ENCODE measurements at places on chromosomes 6 and 20. TPM values are rescaled to one million over a fixed set of nuclear protein-coding genes. Genes with fewer than 3 reads are reported as not detected.
A peak's percentile ranks its signal among the peaks of the same experiment; 100 is the strongest.

The IMPG1 gene
- total RNA-seq = not detected

The GJA1 gene
- 47.8 TPM for total RNA-seq

The TFEB gene
- total RNA-seq = 50.7 TPM

The RNF39 gene
- total RNA-seq = 1.3 TPM

The TUBB2B gene
- 34.2 TPM for total RNA-seq

The EPPIN gene
- not detected for total RNA-seq

The PCSK2 gene
- 0.22 TPM for total RNA-seq

The SLC2A10 gene
- total RNA-seq = 7.1 TPM

The ZSCAN23 gene
- 5.5 TPM for total RNA-seq

The CLVS2 gene
- not detected for total RNA-seq

The RTF2 gene
- total RNA-seq = 75.1 TPM

DNA sequence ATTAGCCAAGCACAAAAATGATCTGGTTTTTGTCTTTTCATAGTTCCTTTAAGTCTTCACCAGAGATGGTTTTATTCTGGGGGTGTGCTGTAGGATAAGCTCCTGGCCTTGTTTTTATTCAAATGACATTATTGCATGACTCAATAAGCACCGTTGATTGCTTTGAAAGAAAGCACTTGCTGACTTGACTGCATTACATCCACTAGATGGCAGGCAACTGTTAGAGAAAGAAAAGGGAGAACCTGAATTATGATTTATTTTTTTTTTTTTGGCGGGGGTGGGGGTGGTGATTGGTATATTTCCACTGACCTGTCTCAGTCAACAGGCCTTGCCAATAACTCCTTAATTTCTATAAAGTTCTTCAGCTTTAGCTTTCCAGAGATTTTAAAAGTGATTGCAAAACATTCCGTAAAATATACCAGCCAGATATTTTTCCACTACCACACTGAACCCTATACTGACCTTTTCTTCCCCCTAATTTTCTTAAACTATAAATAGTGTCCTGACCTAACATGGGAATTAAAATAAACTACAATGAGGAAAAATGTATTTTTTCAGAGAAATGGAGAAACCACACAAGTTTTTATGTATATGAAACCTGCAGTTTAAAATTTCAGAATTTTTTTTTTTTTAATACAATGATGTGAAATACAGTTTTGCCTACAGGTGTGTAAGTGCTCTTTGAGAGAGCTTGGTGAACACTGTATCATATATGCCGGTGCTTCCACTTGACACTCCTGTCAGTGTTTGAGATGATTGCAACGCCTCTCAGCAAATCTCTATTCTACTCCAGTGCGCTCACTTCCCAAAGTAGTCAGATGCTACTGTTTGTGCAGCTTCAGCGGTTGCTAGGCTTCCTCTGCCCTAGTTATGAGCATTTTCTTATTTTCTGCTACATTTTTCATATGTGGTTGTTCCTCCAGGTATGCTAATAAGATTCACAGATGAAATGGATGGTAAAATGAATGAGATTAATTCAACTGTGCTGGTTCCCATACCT, 274.3 kb downstream of the CD109 start:
- no peaks in the 10 kb centered on the region for H3K27me3 ChIP-seq
- H3K27ac ChIP-seq = no peak overlapping the region
- H3K36me3 ChIP-seq = no peaks in the 10 kb centered on the region
- no peak overlapping the region for H3K4me3 ChIP-seq
- no peak for DNase-seq
- no peaks in the 10 kb centered on the region for H3K4me1 ChIP-seq

- no peaks in the 10 kb centered on the region for H3K36me3 ChIP-seq
- no peaks in the 10 kb centered on the region for H3K4me1 ChIP-seq
- no peak overlapping the region for H3K27ac ChIP-seq
- no peaks in the 10 kb centered on the region for H3K27me3 ChIP-seq
- H3K4me3 ChIP-seq = no peak overlapping the region
- DNase-seq = no peak
Observed at GRCh38 chr6:53426667-53427270, 78.0 kb upstream of the ELOVL5 start.

DNA sequence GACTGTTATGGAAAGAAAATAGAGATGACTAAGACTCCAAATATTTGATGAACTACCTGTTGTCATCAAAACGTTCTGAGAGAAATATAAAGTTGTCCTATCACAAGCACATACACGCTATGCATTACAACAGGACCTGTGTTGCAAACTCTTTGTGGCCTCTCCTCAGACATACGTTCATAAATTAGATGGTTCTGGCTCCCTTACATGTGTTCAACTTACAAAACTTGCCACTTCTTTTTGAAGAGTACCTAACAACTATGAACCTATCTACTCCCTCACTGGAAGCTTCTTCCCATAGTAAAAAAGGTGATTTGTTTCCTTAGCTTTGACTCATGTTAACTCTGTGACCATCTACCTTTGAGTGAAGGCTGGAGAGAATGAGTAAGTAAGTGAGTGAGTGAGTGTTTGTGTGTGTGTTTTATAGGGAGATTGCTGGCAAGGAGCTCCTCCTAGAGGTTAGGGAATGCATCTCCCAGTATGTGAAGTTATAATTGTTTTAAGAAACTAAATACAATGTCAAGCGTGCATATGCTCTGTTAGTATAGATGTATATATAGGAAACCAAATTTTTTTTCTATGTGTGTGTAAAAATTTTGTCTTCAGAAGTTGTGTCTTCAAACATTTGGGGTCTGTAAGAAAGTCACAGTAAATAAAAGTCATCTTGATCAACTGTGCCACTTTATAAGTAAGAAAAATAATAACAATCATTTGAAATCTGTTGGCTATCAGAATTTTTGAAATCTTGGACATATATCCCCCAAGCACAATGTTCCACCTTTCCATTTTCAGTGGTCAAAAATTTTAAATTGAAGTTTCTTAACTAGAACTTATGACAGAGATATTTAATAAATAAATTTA, 1211.1 kb upstream of the GJE1 start:
- H3K27ac ChIP-seq = no peak overlapping the region
- peak; percentile 71 for DNase-seq

DNA sequence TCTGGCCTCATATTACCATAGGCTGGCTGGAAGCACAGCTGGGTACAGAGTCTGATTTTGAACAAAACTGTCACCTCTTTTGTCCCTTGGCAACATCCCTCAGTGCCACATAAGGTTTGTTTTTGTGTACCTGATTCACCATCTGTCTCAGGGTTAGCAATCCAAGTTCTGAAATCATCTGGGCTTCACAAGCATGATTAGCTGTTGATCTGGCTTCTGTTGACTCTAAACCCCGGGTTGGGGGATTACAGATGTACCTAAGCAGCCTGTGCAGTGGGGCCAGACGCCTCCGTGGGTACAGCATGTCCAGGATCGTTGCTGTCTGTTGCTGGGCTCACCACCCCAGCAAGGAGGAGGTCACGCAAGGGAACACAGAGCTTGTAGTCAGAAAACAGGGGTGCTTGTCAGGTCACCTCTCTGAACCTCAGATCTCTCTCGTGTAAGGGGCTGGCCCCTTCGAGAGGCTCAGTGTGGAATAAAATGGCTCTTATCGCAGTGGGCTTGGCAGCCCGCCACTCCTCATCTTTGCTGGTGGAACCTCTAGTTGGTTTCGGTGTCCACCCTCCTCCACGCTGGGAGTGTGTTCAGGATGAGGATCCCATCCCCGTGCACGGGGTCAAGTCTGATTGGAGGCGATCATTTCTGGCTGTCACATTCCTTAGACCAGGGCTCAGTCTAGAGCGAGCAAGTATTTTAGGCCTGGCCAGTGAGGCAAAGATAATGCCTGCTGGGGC, 39.2 kb upstream of the ZNF831 start:
- no peak overlapping the region for H3K4me3 ChIP-seq
- no peaks in the 10 kb centered on the region for H3K27me3 ChIP-seq
- DNase-seq = no peak
- no peak overlapping the region for H3K27ac ChIP-seq
- H3K36me3 ChIP-seq = no peaks in the 10 kb centered on the region
- H3K4me1 ChIP-seq = no peaks in the 10 kb centered on the region

- no peaks in the 10 kb centered on the region for H3K4me1 ChIP-seq
- no peak for DNase-seq
- H3K4me3 ChIP-seq = no peak overlapping the region
- H3K27ac ChIP-seq = no peak overlapping the region
- no peaks in the 10 kb centered on the region for H3K27me3 ChIP-seq
- no peaks in the 10 kb centered on the region for H3K36me3 ChIP-seq
Observed at GRCh38 chr6:21163110-21163837, 430.3 kb upstream of the SOX4 start.

DNA sequence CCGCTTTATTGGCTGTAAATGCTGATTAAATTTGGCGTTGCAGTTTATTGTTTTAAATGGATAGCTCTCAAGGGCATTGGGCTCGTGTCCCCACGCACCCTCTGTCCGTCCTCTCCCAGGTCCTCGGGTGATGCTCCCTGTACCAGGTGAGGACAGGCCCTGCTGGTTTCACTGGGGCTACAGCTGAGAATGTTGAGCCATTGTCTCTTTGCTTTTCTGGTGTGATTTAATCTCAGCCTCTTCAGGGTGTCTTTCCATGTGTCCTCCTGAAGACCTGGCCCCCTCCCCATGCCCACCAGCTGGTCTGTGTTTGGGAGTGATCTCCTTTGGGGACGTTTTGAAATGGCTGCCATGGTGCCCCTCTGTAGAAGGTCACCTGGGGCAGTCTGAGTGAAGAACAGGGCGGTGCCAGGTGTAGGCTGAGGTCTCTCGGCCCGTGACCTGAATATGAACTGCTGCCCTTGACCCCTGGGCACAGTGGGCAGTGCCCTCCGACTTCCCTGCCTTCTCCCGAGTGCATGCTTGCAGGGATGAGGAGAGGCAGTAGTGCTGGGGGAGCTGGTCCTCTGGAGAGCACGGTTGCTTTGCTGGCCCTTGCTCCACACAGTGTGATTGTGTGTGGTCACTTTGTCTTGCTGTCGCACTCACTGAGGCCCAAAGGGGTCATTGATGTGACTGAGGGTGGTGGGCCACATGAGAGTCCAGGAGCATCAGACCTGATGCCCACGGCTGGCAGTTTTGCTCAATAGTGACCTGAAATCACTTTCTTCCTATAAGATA, 12.4 kb upstream of the C20orf204 start:
- no peak overlapping the region for H3K4me3 ChIP-seq
- H3K36me3 ChIP-seq = peaks cover 8% of the 10 kb centered on the region
- H3K27ac ChIP-seq = no peak overlapping the region
- H3K27me3 ChIP-seq = no peaks in the 10 kb centered on the region
- peaks cover 9% of the 10 kb centered on the region for H3K4me1 ChIP-seq

GRCh38 chr6:11370191-11371018, 137.9 kb upstream of the NEDD9 start:
- no peak overlapping the region for H3K4me3 ChIP-seq
- peak; percentile 74 for DNase-seq
- H3K27me3 ChIP-seq = no peaks in the 10 kb centered on the region
- no peaks in the 10 kb centered on the region for H3K36me3 ChIP-seq
- peak overlapping the region; percentile 79 for H3K27ac ChIP-seq

DNA sequence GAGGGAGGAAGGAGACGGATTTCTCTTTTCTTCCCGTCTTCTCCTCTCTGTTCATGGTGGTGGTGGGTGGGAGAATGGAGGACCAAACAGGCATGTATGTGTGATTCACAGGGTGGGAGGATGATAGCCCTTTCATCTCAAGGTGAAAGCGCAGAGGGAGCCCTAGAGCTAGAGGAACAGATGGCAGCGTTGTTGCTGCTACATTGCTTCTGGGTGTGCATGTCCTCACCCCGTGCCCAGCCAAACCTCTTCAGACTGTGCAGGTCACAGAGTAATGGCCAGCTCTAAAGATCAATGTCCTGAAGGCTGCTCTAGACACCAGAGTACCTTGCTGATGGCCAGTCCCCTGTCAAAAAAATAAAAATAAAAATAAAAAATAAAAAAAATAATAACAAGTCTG, 301.8 kb downstream of the TBC1D7 start:
- H3K36me3 ChIP-seq = no peaks in the 10 kb centered on the region
- H3K4me1 ChIP-seq = no peaks in the 10 kb centered on the region
- no peak overlapping the region for H3K27ac ChIP-seq
- H3K27me3 ChIP-seq = no peaks in the 10 kb centered on the region

GRCh38 chr20:44457016-44457415, 18.7 kb upstream of the TTPAL start:
- H3K36me3 ChIP-seq = no peaks in the 10 kb centered on the region
- H3K4me1 ChIP-seq = no peaks in the 10 kb centered on the region
- H3K27ac ChIP-seq = no peak overlapping the region
- peak; percentile 11 for DNase-seq
- H3K27me3 ChIP-seq = no peaks in the 10 kb centered on the region

- H3K36me3 ChIP-seq = no peaks in the 10 kb centered on the region
- no peaks in the 10 kb centered on the region for H3K27me3 ChIP-seq
- H3K4me3 ChIP-seq = no peak overlapping the region
- H3K4me1 ChIP-seq = peaks cover 2% of the 10 kb centered on the region
- no peak for DNase-seq
Observed at GRCh38 chr6:13769034-13769654, 45.2 kb downstream of the MCUR1 start.

DNA sequence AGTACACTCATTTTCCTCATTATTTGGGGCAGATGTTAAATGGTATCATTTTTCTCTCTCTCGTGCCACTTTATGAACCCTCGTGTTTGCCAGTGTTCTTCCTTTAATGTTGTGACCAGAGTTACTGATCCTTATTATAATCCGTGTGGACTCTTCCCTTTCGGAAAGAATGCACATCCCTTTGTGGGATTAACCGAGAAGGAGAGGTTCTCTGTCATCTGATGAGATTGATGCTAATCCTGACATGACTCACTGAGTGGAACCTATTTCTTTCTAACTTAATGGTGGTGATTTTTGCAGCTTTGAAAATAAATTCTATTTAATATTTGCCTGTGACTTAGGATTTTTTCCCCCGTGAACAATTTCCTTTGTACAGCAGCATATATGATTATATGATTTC, 300.0 kb upstream of the MAN1A1 start:
- no peak overlapping the region for H3K27ac ChIP-seq
- H3K4me1 ChIP-seq = no peaks in the 10 kb centered on the region
- no peak for DNase-seq
- H3K36me3 ChIP-seq = no peaks in the 10 kb centered on the region

DNA sequence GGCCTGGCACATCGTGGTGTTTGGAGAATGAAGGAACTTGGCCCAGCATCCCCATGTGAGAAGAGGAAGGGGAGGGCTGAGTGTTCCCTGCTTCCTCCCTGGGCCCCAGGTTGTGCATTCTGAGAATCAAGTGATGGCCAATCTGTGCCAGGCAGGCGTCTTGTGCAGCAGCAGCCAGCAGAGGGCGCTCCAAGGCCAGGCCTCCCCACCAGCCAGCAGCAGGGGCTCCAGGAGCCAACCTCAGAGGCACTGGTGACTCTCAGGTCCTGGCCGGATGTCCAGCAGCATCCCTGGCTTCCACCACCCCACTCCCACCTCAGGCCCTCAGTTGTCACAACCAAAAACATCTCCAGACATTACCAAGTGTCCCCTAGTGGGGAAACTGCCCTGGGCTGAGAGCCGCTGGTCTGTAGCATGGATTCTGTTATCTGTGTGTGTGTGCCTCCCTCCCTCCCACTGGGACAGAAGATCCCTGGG, 192.0 kb downstream of the PREX1 start:
- DNase-seq = peak; percentile 64
- peaks cover 8% of the 10 kb centered on the region for H3K36me3 ChIP-seq
- no peaks in the 10 kb centered on the region for H3K4me1 ChIP-seq
- no peak overlapping the region for H3K4me3 ChIP-seq
- no peak overlapping the region for H3K27ac ChIP-seq
- H3K27me3 ChIP-seq = no peaks in the 10 kb centered on the region

- H3K36me3 ChIP-seq = no peaks in the 10 kb centered on the region
- H3K27ac ChIP-seq = no peak overlapping the region
Observed at GRCh38 chr6:112033791-112034615, 19.9 kb upstream of the CCN6 start.

Measured in kidney (tissue), 22 donors.